ENCODE measurements at places on chromosomes 6 and 20. TPM values are rescaled to one million over a fixed set of nuclear protein-coding genes. Genes with fewer than 3 reads are reported as not detected.

- DNase-seq, result no peak
These were observed 167.6 kb upstream of the KCNK16 start for GRCh38 chr6:39490108-39490507.

DNA sequence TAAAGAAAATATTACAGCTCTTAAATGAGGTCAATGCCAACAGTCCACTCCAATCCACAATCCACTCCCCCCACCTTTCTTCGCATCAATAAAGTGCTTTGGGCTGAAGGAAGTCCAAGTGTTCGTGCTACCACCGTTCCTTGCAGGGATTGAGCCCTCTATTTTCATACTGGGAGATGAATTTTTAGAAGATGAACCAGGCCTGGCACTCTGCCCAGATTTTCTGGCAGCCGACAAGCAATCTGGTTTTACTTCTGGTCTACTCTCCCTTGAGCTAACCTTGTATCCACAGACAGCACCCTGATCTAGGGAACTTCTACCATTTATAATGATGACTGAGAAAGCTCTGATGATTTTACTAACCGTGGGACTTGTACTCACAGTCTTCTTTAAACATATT, 72.3 kb downstream of the BTBD9 start:
- DNase-seq, result no peak

- peak; percentile 67 for DNase-seq
These were observed 6.9 kb downstream of the SLC32A1 start for GRCh38 chr20:38730989-38731737.

NMBR gene
- not detected for total RNA-seq
